Hepatocyte (in vitro differentiated cells): ENCODE measurements at places on chromosomes 7 and 10. TPM values are rescaled to one million over a fixed set of nuclear protein-coding genes. Genes with fewer than 3 reads are reported as not detected.

DNA sequence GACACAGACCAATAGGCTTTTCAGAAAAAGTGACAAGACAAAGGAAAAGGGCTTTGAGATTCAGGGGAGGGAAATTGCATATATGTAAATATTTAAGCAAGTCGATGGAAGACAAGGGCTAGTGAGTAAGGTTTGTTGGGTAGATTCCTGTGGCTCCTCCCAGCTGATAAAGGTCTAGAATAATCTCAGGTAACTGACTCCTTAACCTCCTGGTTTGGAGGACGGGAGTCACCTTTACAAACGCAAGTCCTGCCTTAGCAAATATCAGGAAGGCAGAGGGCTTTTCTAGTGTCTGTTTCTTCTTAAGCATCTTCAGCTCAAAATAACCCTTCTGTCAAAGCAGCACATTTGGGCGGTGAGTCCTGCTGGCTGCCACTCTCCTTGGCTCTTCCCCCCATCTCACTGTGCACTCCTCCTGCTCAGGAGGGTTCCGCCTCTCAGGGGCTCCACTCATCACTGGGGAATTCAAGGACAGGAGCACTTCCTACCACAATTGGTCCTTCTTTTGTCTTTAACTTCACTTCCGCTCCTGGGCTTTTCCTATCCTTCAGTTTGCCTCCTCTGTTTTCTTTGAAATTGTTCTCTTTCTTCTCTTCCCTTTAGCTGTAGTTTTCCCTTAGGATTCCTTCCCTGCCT is 496.3 kb upstream of the KLF6 start:
- no peak for DNase-seq

- DNase-seq: peak; percentile 76
These were observed 7.6 kb downstream of the FAM53B start for GRCh38 chr10:124736491-124737136.

- DNase-seq: no peak
These were observed 19.6 kb downstream of the ASAH2 start for GRCh38 chr10:50231515-50232260.

GRCh38 chr10:86100581-86101061 is 266.0 kb downstream of the GRID1 start:
- peak; percentile 42 for DNase-seq

GRCh38 chr7:22724861-22725260 is 2.1 kb upstream of the IL6 start:
- no peak for DNase-seq

Gene PPIF
- 64.3 and 79.4 TPM in 2 replicates for total RNA-seq

Gene OR13A1
- total RNA-seq: 0.37 TPM in 1 of 2 replicates, not detected in the other

Gene MNX1
- 2.3 and 2.8 TPM in 2 replicates for total RNA-seq

- peak; percentile 50 for DNase-seq
These were observed 1193.0 kb upstream of the CELF2 start for GRCh38 chr10:9824631-9825071.

DNA sequence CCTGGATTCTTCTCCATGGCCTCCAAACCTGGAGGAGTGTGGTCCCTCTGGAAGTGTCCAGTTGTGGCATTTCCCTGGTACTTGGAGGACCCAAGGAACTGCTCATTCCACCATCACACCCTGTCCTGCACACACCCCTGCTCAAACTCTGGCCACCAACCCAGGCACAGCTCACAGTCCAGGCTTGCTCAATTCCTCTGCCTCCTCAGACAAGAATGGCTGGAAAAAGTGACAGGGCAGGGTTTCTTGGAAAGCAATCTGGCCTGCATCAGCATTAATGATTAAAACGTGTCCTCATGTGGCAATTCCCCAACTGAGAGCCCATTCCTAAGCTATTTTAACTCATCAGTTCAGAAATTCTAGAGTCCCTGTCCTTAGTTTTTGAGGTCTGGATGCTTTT is 17.2 kb upstream of the TPST1 start:
- peak; percentile 73 for DNase-seq

GRCh38 chr7:98420966-98421612 is 20.2 kb upstream of the BAIAP2L1 start:
- DNase-seq: peak; percentile 92

DNA sequence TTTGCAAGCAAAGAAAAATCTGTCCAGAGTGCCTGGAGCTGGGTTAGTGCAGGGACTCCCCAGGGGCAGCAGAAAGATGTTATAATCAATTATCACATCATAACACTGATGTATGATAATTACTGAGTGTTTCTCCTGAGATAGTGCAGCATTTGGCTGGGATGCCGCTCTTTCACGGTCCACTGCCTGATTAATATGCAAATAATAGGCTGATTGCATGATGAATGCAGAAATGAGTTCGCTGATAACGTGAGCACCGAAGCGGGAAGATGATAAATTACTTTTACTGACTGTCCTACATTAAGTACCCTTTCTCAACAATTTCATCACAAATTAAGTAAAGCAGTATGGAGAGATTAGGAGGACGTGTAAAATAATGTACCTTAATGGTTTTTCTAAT is 71.4 kb upstream of the SH2B2 start:
- no peak for DNase-seq

DNA sequence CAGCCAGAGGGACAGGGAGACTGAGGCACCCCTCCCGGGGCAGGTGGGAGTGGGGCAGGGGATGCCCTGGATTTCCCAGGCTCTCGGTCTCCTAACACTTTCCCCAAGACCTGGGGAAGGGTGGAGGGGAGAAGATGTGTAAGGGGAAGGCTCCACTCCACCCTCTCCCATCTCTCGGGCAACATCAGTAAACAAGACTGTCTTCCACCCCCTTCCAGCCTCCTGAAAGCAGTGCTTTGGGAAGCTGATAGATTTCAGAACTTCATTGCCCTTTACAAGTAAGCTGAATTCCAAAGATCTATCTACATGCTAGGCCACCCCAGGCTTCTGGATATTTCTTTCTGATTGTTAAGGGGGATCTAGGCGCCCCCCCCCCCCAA is 3.7 kb downstream of the FLNC start:
- DNase-seq: peak; percentile 34

DNA sequence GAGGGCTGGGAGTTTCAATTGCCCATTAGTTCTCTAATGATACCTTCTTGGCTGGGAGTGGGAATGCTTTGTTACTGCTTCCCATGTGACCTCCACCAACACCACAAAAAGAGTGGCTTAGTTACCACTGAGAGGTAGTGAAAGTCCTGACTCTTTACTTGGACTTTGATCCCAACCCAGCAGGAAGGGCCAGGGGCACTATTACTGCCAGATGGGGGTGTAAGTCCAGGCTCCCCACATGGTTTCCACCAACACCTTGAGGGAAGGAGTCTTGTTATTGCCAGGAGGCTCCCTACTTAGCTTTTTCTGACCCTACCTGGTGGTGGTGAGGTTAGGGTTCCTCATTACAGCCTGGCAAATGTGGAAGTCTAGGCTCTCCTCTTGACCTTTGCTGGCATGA is 11.4 kb downstream of the GGCT start:
- DNase-seq: peak; percentile 41

Gene PNLIPRP2
- 21.1 and 23.4 TPM in 2 replicates for total RNA-seq

Gene ACHE
- 3.2 and 4.6 TPM in 2 replicates for total RNA-seq

Gene NUTM2D
- total RNA-seq: 5.0 and 5.3 TPM in 2 replicates

- no peak for DNase-seq
These were observed 325.6 kb downstream of the PLXNA4 start for GRCh38 chr7:132250480-132251326.

GRCh38 chr10:6718550-6718949 is 138.5 kb upstream of the PRKCQ start:
- DNase-seq: no peak

Gene CCSER2
- total RNA-seq: 36.5 and 41.1 TPM in 2 replicates

DNA sequence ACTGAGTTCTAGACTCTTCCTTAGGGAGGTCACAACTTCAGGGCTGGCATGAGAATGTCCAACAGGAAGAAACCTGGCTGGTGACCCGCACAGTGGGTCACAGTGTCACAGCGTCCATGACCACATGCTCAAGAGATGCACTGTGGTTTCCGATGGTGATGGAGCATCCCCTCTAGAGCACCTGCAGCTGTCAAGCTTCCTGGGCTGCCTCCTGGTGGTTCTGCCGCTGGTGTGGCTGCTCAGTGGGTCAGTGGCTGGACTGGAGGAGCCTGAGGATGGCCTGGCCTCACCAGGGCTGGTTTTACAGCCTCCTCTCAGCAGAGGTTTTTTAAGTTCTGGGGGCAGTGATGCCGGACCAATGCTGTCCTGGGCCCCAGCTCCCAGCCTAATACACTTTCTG is 149.3 kb downstream of the SH3PXD2A start:
- DNase-seq: no peak

Gene TMEM273
- 0.27 and 1.2 TPM in 2 replicates for total RNA-seq

DNA sequence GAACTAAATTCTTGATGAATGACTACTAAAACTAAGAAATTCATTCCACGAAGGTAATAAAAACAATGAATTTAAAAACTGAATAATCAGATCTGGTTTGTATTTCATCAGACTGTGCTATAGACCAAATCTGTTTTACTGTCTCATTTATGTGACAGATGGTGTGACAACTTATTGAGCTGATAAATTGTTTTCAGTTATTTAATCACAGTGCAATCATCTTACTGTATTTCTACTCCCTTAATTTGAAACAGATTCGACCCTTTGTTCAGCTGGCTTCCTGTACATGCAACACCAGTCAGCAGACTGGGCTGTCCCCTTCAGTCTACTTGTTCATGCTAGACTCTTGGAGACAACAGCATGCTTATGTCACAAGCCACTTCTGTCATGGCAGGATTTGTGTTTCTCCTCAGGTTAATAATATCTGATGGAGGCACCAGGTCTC is 150.9 kb downstream of the MBL2 start:
- DNase-seq: no peak

DNA sequence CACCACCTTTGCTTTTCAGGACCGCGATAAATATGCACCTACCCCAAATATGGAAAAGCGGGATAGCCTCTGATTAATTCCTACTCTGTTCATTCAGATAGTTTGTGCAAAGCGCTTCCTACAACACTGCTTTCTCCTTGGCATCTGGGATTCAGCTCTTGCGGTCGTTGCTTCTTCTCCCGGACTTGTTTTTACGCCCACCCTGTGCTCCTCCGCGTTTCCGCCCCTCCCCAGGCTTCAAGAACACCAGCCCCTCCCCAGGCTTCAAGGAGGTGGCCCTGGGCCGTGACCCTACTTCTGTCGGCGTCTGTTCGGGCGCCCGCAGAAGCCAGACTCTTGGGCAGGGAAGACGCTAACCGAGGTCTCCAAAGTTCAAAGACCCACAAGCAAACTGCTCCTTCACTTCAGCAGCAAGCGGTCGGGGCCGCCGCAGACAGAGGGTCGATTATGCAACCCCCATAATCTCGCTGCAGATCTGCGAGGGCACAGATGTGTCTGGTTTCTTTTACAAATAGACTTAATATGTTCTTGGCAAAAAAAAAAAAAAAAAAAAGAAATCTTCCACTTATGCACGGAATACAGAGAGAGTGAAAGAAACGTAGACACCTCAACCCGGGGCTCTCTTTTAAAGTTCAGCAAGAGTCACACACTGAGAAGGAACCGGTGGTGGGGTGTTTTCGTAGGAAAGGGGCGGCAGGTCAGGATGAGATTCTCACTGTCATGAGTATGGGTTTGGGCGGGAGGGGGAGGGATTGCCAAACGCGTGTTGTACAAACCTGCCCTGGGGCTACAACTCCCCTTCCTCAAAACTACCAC is 1.9 kb downstream of the DLX5 start:
- DNase-seq: no peak

DNA sequence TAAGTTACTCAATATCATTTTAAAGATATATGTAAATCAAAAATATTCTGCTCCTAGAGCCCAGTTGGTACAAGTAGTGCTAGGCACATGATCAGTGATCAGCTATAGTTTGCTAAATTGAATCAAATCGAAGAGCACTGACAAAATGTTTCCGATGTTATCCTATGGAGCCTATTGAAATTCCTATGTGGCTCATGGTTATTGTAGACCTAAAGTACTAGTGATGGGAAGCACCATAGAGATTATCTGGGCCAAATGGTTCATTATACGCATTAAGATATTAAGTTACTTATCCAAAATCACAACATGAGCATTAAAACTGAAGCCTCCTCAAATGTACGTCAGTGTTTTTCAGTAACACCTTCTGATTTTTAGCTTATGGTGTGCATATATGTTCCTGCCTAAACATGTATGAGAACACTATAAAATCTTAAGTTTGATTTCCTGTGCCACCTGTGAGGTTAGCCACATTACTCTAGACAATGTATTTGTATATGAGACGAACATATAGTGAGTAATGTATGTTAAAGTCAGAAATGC is 103.2 kb downstream of the IQUB start:
- DNase-seq: no peak

GRCh38 chr7:20927976-20928375 is 141.3 kb upstream of the SP8 start:
- DNase-seq: no peak

DNA sequence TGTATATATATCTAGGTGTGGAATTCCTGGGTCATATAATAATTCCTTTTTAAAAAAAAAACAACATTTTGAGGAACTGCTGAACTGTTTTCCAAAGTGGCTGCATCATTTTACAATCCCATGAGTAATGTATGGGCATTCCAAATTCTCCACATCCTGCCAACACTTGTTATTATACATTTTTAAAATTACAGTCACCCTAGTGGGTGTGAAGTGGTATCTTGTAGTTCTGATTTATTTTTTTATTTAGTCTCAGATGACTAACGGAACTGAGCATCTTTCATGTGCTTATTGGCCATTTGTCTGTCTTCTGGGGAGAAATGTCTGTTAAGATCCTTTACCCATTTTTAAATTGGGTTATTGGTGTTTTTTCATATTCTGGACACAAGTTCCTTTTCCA is 12.0 kb upstream of the KLHL7 start:
- no peak for DNase-seq

DNA sequence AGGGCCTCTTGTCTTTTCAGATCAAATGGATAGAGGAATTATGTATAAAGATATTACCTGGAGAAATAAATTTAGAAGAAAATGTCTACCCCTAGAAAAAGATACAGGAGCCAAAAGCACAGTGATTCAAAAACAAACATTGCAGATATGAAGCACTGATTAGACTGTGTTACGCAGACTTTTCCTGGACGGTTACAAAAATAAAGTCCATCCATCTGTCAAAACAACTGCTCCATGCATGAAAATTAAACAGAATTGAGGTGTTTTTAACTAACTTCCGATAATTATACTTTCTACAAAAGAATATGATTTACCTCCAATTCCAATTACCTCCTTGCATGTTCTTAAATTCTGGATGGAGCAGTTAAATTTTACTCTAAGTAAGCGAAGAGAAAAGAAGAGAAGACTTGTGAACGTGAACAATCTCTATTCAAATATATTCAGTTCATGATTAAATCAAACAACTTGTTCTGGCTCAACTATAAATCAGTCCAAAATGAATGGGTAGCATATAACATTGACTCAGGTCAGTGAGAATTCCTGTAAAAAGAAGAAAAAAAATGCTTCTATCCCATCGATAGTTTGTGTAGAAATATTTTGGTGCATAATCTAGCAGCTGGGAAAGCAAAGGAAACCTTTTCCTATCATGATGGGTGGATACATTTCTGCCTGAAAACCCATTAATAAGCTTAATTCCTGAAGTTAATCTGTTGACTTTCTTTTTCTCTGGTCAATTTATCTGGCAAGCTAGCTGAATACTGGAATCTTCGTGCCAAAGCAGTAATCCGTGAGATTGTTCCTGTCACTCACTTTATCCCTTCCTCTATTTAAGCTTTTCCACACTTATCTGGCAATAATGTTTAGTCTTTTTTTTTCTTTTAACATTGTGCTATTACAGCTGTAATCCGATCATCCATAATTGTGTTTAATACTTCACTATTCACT is 80.4 kb downstream of the SEMA3A start:
- no peak for DNase-seq

Gene ACTR3C
- 17.7 and 18.6 TPM in 2 replicates for total RNA-seq
